Aorta (tissue), 5 donors: ENCODE measurements at places on chromosomes 5 and 9. TPM values are rescaled to one million over a fixed set of nuclear protein-coding genes. Genes with fewer than 3 reads are reported as not detected.

The SLC6A18 gene
- polyA plus RNA-seq: not detected

The C9orf50 gene
- polyA plus RNA-seq: 4.8 TPM

The PROB1 gene
- 0.31 TPM for polyA plus RNA-seq

The CAVIN4 gene
- 0.41 TPM for polyA plus RNA-seq
